ENCODE measurements at places on chromosomes 6 and 20.

- DNase-seq = no peak
Measured at GRCh38 chr20:35306931-35307517, 14.8 kb upstream of the FAM83C start.

DNA sequence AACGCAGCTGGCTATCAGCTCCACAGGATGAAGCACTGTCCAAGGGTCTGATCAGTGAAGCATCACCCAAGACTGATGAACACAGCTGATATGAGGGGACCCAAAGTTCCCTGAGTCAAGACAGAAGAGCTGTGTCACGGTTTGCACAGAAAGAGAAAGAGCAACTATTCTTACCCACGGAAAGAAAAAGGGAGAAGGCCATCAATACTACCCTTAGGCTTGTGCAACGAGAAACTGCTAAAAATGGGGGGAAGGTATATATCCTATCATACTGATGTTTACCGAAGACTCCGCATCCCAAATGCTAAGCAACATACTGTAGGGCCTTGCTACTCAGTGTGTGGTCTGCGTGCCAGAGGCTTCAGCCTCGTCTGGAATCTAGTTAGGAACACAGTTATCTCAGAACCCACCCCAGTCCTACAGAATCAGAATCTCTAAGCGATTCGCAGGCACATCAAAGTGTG is 665 bp downstream of the FASTKD5 start:
- DNase-seq = no peak

DNA sequence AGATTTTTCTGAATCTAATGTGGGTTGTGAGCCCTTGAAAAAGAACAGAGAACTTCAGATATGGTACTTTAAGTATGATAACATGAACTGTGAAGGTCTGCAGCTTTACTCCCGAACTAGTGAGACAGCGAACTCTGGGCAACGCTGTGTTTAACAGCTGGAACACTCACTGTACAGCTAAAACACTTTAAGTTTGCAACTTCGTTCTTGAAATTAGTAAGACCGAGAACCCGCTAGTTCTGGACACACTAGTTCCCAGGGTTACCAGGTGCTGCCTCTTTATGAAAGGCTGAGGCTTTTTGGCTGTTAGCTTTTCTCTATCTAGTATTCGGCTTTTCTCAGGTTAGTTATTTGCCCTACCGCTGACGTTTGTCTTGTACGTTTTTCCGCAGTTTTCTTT is 52.9 kb downstream of the RIOK1 start:
- no peak for DNase-seq

DNA sequence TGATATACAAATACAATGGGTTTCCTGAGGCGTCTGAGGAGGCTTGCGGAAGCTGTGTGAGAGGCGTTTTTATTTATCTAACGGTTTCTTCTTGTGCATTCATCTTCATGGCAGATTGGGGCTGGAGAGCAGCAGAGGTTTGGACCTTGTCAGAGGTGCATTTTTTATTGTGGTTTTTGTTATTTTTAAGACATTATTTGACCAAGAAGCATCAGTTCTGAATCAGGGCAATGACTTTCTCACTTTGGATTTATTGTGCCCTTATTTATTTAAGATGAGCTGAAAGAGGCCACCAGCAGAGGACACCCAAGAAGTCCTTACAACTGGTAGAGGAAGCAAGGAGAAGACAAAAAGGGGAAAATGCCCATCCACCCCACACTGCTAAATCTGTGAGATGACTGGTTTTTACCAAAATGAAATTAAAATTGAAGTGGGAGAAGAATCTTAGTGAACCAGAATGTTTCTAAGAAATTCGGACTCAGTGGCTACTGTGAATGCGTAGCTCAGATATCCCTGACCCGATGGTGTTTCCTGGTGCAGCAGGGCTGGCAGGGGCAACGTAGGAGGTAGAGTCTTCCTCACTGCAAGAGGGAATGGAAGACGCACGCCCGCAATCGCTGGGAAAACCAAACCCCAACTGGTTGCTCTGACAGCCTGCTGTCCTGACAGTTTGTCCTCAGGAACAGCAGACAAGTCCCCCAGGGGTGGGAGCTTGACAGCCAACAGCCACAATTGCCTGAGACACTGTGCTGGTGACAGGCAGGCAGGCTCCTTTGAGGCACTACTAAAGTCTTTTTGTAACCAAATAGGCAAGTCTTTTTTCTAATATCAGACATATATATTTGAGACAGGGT is 14.2 kb downstream of the PRR18 start:
- DNase-seq = no peak

DNA sequence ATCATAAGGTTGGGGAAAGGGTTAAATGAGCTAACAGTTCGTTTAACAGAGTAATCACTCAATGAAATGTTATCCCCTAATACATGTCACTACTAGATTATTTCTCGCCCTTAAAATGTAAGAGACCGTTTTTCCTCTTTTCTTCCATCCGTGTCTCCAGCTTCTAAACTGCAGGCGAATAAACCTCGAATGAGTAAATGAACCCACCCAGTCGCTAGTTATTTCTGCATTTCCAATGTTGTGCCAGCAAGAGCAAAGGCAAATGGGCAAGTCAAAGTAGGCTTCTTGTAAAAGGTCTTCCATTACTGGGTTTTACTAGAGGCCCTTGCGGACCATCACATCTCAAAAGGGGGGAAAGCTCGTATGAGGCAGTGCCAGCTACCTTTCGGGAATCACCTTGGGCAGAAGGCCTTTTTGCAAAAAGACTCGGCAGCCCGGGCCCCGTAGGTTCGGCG is 400 bp upstream of the SMAP1 start:
- DNase-seq = no peak

DNA sequence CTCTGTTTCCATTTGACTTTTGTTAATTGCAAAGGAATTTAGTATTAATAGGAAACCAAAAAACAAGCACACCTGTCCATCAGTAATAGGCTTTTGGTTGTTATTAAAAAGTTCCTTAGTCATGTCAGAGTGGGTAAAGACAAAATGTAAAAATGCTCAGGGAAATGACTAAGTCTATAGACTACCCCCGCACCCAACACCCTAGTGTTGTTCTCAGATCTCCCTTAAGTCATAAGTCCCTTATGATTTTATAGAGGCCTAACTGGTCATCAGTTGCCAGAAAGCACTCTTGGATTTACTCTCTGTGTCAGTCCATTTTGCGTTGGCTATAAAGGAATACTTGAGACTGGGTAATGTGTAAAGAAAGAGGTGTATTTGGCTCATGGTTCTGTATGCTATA is 52.8 kb downstream of the MAP3K4 start:
- no peak for DNase-seq

DNA sequence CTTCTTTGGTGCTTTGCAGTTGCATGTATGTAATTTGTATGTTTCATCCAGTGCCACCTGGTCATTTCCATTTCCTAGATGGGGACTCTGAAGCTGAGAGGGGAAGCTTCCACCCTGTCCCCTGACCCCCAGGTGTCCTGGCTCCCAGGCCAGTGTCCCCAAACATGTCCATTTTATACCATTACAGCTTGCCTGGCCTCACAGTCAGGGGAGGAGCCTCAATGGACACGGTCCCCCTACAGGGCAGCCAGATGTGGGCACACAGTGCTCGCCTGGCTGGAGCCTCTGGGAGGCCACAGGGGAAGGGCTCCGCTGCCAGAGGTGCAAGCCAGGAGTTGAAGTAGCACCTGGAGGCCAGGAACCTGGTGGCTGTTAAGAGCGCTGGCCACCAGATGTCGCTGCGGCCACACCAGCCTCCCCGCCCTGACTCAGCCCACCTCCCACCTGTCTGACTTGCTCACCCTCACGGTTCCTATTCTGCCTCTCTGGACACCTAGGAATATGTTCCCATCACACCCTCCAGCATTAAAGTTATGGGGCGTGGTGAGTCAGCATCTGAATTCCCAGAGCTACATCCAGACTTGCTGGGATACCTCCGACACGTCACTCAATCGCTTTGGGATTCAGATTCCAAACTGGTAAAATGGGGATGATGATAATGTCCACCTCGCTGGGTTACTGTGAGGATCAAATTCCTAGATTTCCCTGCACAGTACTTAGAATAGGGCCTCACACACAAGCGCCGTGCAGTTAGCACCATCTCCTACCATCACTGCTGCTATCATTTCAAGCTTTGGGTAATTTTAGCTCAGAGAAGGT is 107.4 kb downstream of the SULF2 start:
- DNase-seq = no peak

- no peak for DNase-seq
Measured at GRCh38 chr20:13549451-13549850, 89.3 kb downstream of the TASP1 start.

DNA sequence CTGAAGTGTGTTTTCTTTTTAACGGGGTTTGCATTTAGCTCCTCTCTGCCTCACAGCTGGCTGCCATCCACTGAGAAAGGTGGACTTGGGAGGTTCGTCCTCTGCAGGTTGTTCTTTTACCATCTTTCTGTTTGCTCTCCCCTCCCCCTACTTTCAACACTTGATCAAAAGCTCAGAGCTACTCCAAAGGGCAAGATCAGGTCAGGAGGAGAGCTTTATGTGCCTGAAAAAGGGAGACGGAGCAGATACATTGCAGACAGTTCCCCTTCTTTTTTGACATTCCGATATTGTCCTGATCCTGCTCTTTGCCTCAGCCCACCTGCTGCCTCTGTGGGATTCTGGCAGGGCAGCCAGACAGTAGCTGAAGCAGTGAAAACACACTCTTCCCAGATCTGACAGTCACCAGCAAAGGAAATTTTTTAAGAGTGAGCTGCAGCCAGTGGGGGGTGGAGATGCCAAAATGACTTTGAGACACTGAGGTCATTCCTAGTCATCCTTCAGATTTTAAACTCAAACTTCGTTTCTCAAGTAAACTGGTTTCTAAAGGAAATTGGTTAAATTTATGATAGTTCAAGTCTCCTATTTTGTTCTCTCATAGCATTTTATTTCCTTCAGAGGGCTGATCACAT is 26.5 kb downstream of the SMLR1 start:
- no peak for DNase-seq

DNA sequence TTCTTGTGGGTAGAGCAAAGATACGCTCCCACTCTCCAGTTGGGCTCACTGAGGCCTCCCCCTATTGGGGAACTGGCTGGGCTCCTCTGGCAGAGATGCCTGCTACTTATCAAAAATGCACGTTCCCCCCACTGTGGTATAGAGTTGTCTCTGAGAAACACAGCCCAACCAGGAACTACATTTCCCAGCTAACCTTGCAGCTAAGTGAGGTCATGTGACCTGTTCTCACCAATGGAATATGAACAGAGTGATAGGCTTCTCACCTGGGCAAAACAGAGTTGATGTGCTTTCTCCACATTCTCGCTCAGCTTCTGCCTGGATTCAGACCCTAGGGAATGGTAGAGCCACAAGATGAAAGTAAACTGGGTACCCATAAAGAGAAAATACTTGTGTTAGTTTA is 49.1 kb upstream of the PTPRT start:
- no peak for DNase-seq

DNA sequence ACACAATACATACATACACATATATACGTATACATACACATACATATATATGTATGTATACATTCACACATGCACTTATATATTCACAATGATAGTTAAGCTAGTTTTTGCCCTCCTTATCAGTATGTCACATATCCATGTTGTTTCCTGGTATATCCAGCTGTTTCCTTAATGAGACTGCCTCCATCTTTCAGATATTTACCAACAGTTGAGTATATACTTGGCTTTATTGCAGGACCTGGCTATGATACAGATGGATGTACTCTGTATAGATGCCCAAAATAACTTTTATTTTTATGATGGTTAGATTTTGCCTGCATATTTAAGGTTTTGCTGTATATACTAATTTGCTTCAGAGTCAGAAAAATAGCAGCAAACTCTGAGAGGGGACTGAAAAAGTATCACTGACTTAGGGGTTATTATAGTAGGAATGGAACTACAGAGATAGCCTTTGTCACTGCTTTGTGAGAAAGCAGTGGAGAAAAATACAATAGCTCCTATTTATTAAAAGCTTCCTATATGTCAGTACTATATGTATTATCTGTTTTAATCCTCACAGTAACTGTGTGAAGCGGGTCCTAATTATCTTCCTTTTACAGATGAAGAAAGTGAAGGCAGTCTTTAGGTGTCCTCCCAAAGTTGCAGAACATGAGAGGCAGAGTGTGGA is 35.5 kb downstream of the CARMIL1 start:
- no peak for DNase-seq

- DNase-seq = no peak
Measured at GRCh38 chr6:42973926-42974325, 5.1 kb downstream of the PEX6 start.

- no peak for DNase-seq
Measured at GRCh38 chr20:54084727-54085388, 14.5 kb upstream of the BCAS1 start.

DNA sequence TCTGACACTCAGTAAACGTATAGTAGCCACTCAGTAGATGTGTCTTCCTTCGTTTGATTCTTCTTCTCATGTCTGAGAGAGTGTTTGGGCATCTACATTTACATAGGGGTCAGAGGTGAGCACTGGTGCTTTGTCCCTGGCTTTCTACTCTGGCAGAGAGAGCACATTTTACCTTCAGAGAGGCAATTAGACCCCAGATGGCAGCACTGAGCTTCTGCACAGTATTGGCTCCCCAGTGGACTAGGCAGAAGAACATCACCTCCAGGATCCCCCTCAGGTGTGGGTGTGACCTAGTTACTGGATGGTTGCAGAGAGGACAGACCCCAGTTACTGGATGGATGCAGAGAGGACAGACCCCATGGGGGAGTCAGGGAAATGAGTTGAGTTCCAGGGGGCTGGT is 327.2 kb downstream of the DHX35 start:
- no peak for DNase-seq

- DNase-seq = peak; percentile 76
Measured at GRCh38 chr20:46307139-46307998, 929 bp downstream of the CDH22 start.

DNA sequence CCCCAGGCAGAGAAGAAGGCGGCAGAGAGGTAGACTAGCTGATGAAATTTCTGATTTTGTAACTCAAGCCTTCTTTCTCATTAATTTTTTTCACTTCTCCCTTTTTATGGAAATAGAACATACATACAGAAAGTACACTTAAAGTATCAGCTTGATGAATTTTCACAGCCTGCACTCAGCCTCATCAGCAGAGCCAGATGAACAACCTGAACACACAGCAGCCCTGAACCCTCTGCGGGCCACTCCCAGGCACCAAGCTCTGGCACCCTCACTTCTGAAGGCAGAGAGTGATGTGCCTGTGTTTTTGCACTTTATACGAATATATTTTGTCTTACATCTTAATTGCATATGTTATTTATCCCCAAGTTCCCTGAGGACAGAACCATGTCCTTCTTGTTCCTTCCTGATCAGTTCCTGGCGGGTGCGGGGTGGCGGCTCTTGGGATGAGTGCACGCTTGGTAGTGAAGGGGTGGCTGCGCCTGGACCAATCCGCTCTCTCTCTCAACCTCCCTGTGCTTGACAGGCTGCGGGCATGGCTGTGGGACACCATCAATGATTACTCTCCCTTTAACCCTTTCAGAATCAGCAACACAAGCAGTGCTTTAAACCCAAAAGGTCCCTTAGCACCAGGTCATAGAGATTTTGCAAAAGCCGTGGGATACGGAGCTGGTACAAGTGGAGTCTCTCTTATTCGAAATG is 34.8 kb upstream of the AFDN start:
- no peak for DNase-seq

- no peak for DNase-seq
Measured at GRCh38 chr20:13644010-13644409, 5.3 kb upstream of the TASP1 start.

GRCh38 chr20:8020314-8021079 is 936 bp upstream of the TMX4 start:
- DNase-seq = no peak

GRCh38 chr6:116371120-116371917 is 572 bp downstream of the DSE start:
- peak; percentile 84 for DNase-seq
